ENCODE measurements at places on chromosomes 11 and 22. TPM values are rescaled to one million over a fixed set of nuclear protein-coding genes. Genes with fewer than 3 reads are reported as not detected.

DNA sequence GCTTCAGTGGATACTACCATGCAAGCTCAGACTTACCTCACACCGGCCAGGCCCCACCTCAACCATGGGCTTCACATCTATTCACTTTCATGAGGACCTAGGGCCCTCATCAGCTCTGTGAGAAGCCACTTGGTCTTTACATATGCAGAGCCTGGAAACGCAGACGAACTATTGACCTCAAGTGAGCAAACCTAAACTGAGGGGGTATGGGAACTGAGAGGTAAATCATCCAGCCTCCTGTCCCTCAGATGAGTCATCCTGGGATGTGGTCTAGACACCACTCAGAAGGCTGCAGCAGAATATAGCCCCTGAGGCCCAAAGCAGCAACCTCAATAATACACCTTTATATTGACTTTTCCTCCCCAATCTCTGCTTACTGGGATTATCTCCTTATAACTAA, 578.0 kb downstream of the INSC start:
- DNase-seq, result no peak

GRCh38 chr11:1676229-1676740, 20.7 kb upstream of the KRTAP5-6 start:
- no peak for DNase-seq

The OR4D5 gene
- 0.04 TPM for total RNA-seq

DNA sequence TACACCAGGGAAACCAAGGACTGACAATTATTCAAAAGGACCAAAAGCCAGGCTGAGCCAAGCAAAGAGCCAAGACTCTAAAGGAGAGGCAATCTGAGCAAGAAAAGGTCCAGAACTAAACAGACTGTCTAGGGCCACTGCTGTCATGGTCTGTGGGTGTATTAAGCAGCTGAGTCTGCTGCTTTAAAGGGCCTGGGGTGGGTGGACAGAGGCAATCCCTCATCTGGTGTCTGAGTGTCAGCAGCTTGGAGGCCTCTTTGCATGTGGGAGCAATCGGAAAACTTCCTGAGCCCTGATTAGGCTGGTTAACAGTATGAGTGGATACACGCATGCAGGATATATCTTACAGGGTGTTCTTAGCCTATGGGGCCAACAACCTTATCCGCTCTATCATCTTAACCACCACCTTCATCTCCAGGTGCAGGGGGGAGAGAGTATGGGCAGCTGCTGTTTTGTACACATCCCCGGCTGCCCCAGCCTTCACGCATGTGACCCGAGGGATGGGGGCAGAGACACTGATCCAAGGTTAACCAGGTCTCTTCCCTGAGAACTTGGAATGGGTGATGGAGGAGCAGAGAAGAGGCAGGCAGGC, 67.5 kb upstream of the TIMP3 start:
- no peak for DNase-seq

- peak; percentile 99 for DNase-seq
These were observed 63.7 kb downstream of the PRDM11 start for GRCh38 chr11:45209891-45210699.

- DNase-seq, result no peak
These were observed 130.9 kb upstream of the SEZ6L start for GRCh38 chr22:26038365-26038764.

DNA sequence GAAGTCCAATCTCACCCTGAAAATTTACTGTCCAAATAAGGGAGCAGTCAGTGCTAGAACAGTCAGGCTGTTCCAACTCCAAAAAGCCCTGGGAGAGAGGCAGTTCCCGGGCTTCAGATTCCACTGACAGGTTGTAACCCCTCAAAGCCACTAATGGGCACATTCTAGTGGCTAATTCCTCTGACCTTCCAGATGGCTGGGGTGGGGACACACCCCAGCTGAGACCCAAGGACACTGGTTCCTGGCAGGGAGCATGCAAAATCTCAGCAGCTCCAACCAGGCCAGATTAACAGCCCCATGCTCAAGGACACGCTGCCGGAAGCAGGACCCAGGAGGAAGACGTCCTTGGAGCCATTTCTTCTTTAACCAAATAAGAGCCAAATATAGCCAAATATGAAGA, 92.7 kb downstream of the RPL27A start:
- DNase-seq, result no peak

DNA sequence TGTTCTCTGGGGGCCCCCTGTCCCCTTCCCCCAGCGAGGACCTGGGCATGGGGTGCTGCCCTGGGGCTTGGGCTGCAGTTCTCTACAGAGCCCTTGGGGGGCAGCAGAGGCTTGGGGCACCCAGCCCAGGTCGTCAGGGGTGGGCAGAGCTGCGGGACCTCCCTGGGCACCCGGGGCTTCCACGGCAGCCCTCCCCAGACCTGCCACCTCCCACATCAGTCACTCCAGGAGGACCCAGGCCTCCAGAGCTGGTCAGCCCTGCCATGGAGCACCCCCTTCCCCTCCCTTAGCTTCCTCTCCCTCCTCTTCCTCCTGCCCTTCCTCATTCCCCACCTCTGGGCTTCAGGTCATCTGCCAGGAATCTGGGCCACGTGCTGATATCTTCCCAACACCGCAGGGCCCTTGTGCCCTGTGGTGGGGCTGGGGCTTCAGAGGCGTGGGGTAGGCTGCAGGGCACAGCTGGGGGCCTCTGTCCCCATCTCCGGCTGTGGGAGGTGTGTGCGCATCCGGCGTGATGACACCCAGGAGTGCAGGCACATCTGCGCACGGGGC, 5.8 kb downstream of the TSPAN4 start:
- no peak for DNase-seq

- DNase-seq, result no peak
These were observed 57.2 kb downstream of the PPFIA1 start for GRCh38 chr11:70327717-70328116.

DNA sequence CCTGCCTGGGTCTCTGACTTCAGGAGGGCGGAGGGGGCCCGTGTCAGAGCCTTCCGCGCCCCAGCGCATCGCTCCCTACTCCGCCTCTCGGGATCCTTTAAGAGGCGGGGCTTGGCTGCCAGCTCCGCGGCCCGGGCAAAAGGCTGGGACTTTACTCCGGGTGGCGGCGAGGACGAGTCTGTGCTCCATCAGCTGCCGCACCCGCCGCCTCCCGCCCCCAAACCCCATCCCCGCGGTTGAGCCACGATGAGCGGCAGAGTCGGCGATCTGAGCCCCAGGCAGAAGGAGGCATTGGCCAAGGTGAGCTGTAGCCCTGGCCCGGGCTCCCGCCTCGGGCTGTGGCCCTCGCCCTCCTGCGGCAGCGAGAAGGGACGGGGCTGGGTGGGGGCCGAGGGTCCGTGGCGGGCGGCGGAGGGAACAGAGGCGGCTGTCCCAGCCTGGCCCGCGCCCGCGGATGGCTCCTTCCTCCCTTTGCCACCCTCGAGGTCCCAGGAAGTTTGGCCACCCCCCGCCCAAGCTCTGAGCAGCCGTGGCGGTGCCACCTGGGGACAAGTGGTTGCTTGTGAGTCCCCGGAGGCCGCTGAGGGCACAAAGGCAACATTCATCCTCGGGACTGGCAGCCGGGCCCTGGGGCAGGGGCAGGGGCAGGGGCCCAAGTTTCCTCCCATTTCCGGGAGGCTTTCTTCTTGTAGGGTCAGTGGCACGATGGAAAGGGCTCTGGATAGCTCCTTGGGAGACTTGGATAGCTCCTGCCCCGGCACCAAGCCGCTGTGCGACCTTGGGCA, at the start of gene SEC14L2:
SEC14L2 (plus strand) TSS at position 148 of the 785 bp plus-strand sequence; CDS start at position 247, 99 bp downstream.
- peak; percentile 73 for DNase-seq

DNA sequence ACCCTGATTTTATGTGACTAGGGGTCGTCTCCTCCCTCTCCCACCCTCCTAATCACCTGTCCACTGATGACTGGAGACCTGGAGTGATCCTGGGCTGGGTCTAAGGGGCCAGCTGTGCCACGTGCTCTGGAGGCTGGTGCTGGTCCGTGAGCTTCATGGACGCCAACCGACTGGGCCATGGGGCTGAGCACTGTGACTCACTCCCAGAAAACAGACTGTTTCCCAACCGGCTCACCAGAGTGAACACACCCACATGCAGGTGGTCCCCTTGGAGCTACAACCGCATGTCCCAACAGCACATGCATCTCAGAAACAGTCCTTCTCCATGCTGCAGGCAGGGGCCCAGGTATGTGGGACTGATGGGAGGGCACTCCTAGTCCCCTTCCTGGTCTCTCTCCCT, 14.0 kb upstream of the LMO1 start:
- DNase-seq, result no peak

DNA sequence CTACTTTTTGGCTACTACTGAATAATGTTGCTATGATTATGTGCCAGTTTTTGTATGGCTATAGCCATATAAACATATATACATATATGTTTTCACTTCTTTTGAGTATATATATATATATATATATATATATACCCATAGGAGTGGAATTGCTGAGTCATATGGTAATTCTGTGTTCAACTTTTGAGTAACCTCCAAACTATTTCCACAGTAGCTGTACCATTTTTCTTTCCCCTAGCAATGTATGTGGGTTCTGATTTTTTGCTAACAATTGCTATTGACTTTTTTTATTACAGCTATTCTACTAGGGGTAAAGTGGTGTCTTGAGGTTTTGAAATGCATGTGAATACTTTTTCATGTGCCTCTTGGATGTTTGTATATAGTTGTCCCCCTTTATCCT, 30.4 kb downstream of the CBL start:
- no peak for DNase-seq

The APOA4 gene
- not detected for total RNA-seq

- peak; percentile 51 for DNase-seq
These were observed 618 bp upstream of the CERK start for GRCh38 chr22:46738647-46739093.

- peak; percentile 58 for DNase-seq
These were observed 583 bp downstream of the APLP2 start for GRCh38 chr11:130070109-130070845.

GRCh38 chr11:130478881-130479280, 30.4 kb downstream of the ADAMTS15 start:
- DNase-seq, result no peak

DNA sequence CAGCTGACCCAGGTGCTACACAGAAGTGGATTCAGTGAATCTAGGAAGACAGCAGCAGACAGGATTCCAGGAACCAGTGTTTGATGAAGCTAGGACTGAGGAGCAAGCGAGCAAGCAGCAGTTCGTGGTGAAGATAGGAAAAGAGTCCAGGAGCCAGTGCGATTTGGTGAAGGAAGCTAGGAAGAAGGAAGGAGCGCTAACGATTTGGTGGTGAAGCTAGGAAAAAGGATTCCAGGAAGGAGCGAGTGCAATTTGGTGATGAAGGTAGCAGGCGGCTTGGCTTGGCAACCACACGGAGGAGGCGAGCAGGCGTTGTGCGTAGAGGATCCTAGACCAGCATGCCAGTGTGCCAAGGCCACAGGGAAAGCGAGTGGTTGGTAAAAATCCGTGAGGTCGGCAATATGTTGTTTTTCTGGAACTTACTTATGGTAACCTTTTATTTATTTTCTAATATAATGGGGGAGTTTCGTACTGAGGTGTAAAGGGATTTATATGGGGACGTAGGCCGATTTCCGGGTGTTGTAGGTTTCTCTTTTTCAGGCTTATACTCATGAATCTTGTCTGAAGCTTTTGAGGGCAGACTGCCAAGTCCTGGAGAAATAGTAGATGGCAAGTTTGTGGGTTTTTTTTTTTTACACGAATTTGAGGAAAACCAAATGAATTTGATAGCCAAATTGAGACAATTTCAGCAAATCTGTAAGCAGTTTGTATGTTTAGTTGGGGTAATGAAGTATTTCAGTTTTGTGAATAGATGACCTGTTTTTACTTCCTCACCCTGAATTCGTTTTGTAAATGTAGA, 1.7 kb downstream of the MALAT1 start:
- DNase-seq, result peak; percentile 75

The SMTNL1 gene
- total RNA-seq, result 143 TPM

GRCh38 chr22:19621373-19622060, 92.8 kb upstream of the SEPTIN5 start:
- no peak for DNase-seq

DNA sequence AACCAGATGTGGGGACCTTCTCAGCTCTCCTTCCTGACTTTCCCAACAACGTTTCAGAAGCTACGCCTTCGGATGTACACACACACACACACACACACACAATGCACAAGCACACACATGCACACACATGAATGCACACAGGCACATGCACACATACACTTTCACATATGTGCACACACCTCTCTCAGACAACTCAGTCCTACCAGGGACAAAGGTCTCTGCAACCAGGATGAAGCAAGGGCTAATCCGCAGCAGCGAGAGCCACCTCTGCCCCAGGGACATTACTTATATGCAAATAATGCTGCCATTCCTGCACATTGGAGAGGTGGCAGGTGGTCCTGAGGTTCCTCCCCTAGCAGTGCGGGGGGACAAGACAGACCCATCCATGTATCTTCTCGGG, 27.4 kb upstream of the LINC01488 start:
- DNase-seq, result no peak

The TENM4 gene
- 11.8 TPM for total RNA-seq

The AQP11 gene
- 0.75 TPM for total RNA-seq

The OR52E5 gene
- not detected for total RNA-seq

- no peak for DNase-seq
These were observed 4.4 kb downstream of the ATXN10 start for GRCh38 chr22:45676024-45676423.

The CCDC83 gene
- total RNA-seq, result not detected

DNA sequence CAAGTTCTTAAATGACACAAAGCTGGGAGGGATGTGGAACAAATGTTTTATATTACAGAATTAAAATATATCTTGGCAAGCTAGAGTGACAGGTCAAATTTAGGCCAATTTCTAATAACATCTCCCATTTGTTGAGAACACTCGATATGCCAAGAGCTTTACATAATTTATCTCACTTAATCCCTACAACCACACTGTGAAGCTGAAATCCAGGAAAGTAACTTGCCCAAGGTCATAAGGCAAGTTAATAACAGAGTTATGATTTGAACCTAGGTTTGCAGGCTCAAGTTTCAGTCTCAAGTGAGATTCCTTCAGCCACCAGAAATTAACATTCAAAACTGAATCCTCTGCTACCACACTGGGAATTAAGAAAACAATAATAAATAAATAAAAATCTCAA, 38.3 kb downstream of the RAB30 start:
- peak; percentile 80 for DNase-seq

The ZNF202 gene
- 13.6 TPM for total RNA-seq

- DNase-seq, result no peak
These were observed 2.8 kb downstream of the AAMDC start for GRCh38 chr11:77823775-77824174.

DNA sequence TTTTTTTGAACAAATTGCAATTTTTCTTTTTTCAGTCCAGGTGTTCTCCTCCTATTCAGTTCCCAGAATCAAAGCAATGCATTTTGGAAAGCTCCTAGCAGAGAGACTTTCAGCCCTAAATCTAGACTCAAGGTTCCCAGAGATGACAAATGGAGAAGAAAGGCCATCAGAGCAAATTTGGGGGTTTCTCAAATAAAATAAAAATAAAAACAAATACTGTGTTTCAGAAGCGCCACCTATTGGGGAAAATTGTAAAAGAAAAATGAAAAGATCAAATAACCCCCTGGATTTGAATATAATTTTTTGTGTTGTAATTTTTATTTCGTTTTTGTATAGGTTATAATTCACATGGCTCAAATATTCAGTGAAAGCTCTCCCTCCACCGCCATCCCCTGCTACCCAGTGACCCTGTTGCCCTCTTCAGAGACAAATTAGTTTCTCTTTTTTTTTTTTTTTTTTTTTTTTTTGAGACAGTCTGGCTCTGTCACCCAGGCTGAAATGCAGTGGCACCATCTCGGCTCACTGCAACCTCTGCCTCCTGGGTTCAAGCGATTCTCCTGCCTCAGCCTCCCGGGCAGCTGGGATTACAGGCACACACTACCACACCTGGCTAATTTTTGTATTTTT, 6.2 kb upstream of the UBE4A start:
- DNase-seq, result peak; percentile 39

GRCh38 chr11:76067099-76067498, 139.2 kb downstream of the WNT11 start:
- DNase-seq, result no peak
